ENCODE measurements at places on chromosomes 6 and 20.

GRCh38 chr20:507761-508332 lies 35.7 kb downstream of the CSNK2A1 start:
- DNase-seq = no peak

- DNase-seq = no peak
Measured at GRCh38 chr20:41577129-41578009, 40.8 kb downstream of the CHD6 start.

DNA sequence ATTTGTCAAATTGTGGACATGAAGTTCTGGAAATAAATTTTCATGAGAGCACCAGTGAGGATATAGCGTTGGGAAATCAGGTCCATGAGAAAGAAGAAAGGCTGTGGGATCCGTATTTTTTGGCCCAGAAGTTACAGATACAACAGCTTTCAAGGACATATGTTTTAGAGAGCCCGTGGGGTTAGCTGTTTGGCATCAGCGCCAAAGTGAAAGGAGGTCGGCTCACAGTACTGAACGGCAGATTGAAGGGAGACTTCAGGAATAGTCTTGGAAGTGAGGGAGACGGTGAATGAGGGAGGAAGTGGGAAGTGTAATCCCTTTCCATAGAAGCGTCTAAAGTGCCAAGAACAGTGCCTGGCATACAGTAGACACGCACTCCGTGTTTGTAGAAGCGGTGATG lies 31.8 kb downstream of the ZDHHC14 start:
- DNase-seq = no peak

GRCh38 chr6:16224409-16224808 lies 14.0 kb upstream of the GMPR start:
- no peak for DNase-seq

- no peak for DNase-seq
Measured at GRCh38 chr6:159915397-159915796, 24.6 kb downstream of the MAS1 start.

- DNase-seq = no peak
Measured at GRCh38 chr6:110900028-110900598, 25.5 kb downstream of the AMD1 start.

DNA sequence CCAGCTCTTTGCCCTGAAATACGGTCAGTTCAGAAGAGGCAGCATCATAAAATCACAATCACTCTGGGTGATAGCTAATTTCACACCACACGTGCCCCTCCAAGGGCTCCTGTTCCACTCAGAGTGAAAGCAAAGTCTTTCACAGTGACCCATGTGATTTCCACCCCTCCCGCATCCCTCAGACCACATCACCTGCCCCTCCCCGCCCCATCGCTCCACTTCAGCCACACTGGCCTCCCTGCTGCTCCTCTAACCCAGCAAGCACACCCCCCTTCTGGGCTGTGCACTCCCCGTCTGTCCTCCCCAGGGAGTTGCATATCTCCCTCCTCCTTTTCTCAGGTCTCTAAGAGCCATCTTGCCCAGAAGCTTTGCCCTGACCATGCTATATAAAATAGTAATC lies 74.5 kb downstream of the PSMG4 start:
- no peak for DNase-seq

DNA sequence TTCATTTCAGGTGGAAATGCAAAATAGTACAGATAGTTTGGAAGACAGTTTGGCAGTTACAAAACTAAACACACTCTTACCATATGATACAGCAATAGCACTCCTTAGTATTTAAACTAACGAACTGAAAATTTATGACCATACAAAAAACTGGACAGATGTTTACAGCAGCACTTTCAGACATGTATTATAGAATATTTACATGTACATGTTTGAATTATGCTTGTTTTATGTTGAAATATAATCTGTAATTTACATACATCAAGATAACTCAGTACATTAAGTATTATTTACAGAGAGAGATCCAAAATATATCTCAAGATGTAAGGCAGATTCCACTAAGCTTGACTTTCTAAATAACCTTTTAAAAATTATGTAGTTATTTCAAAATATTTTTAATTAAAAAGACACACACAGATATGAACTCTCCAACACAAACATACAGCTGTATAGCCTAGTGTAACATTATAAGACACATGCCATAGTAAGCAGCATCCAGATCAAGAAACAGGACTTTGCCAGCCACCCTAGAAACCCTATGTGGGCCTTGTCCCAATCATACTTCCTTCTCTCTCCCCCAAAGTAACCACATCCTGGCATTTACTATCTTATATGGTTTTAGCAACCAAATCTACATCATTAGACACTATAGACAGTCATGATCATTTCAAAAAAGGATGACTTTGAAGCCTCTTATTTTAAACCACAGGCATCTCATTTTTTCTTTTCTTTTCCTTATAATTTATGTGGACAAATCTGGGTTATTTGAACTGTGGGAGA lies 82.2 kb downstream of the MAN1A1 start:
- no peak for DNase-seq
